ENCODE measurements at places on chromosomes 2 and 18.
A peak's percentile ranks its signal among the peaks of the same experiment; 100 is the strongest.

GRCh38 chr18:14974088-14974487, 226.1 kb downstream of the ANKRD30B start:
- no peak for DNase-seq

- DNase-seq, result no peak
These were observed 6.2 kb upstream of the CHST10 start for GRCh38 chr2:100423631-100424030.

- DNase-seq, result no peak
These were observed 97.7 kb downstream of the SPRED2 start for GRCh38 chr2:65334714-65335113.

- no peak for DNase-seq
These were observed 29.3 kb downstream of the AQP12A start for GRCh38 chr2:240720686-240721595.

DNA sequence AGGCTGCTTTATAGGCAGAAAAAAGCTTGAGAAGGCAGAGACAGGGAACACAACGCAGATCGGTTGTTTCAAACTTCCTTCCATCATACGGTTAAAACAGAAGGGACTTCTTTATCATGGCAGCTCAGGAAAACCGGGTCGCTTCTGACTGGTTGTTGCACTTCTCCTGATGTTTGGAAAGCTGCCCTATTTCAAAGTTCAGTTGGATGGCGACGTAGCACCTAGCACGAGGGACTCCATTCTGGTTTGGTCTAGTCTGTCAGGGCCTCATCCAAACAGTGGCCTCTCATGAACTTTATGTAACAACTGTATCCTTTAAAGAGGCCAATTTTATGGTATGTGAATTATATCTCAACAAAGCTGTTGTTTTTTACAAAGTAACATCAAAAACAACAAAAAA, 210.1 kb upstream of the RAB12 start:
- DNase-seq, result no peak

GRCh38 chr2:163466331-163467250, 269.2 kb downstream of the FIGN start:
- DNase-seq, result no peak

GRCh38 chr2:36569267-36569856, 28.6 kb downstream of the FEZ2 start:
- no peak for DNase-seq

GRCh38 chr18:23237524-23238151, 102.4 kb downstream of the CABLES1 start:
- DNase-seq, result no peak

- no peak for DNase-seq
These were observed 1171.1 kb upstream of the CRIM1 start for GRCh38 chr2:35184471-35184870.

GRCh38 chr18:52888014-52888413, 548.0 kb downstream of the DCC start:
- DNase-seq, result no peak

DNA sequence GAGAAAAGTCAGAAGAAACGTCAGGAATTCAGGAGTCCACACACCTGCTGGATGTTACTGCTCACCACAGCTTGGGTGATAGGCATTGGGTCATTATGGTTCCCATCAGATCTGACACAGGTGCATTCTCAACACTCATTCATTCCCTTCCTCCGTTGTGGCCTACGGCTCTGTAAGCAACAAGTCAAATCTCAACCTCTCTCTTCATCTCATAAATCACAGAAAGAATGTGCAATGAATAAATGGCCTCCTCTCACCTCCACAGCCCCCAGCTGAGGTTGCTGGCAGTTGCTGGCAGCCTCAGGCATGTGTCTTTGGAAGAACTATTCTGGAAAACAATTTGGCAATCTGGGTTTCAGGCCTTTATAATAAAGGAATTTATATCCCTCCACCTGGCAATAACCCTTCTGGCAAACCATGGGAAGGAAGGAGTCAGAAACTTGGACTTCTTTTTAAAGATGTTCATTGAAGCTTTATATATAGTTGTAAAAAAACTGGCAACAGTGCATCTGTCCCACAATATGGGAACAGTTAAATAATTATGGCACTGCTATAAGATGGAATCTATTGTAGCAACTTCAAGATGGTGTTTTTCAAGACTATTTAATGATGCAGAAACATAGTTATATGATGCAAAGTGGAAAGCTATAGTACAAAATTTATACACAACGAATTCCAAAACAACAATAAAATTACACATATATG, 175.4 kb downstream of the ANAPC1 start:
- DNase-seq, result no peak

GRCh38 chr2:100235098-100235497, 87.2 kb downstream of the LONRF2 start:
- no peak for DNase-seq

DNA sequence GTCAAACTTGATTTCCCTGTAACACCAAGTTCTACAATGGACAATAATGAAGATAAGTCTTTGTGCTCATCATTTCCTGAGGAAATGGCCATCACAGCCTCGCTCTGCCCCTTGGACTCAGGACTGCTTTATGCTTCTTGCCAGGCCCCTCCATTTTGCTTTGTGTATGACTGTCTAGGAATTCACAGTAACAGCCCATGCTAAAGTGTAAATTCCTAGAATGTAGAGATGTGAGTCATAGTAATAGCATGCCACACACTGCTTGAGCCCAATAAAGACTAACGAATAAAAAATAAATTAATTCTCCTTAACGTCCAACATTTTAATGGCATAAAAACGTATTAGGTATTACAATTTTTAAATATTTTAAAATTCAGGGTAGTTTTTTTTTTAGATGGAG, 226.5 kb downstream of the PID1 start:
- no peak for DNase-seq

GRCh38 chr2:118667348-118667747, 180.1 kb downstream of the EN1 start:
- DNase-seq, result no peak

GRCh38 chr2:190948671-190949070, 65.3 kb downstream of the STAT1 start:
- no peak for DNase-seq

DNA sequence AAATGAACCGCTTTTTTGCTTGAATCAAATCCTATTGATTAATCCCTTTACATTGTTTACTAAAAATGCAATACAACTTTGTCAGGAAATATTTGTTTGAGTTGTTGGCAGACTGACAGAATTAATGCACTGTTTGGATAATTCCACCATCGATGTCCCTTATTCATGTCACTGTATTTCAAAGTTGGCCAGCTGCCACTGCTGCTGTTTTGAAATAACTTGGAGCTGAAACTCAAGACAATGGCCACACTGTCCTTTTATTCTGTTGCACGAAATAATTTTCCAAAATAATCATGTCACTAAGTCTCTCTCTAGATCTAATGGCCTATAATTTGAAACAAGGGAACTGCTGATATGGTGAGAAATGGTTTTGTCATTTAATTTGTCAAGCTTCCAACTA, 55.2 kb upstream of the PAX3 start:
- DNase-seq, result peak; percentile 17

- no peak for DNase-seq
These were observed 94.0 kb downstream of the MYCN start for GRCh38 chr2:16034151-16034974.

DNA sequence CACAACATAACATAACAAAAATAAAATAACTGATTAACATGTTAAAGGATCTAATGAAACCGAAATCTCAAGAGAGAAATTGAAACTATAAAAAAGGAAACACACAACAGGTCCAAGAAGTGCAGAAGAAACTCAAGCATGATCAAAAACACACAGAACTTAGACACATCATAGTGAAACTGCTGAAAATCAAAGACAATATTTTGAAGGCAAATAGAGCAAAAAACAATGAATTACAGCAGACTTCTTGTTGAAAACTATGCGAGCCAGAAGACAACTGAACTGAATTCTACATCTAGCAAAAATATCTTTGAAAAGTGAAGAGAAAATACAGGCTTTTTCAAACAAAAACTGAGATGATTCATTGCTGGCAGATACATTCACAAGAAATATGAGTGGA, 61.3 kb downstream of the UGP2 start:
- DNase-seq, result no peak

DNA sequence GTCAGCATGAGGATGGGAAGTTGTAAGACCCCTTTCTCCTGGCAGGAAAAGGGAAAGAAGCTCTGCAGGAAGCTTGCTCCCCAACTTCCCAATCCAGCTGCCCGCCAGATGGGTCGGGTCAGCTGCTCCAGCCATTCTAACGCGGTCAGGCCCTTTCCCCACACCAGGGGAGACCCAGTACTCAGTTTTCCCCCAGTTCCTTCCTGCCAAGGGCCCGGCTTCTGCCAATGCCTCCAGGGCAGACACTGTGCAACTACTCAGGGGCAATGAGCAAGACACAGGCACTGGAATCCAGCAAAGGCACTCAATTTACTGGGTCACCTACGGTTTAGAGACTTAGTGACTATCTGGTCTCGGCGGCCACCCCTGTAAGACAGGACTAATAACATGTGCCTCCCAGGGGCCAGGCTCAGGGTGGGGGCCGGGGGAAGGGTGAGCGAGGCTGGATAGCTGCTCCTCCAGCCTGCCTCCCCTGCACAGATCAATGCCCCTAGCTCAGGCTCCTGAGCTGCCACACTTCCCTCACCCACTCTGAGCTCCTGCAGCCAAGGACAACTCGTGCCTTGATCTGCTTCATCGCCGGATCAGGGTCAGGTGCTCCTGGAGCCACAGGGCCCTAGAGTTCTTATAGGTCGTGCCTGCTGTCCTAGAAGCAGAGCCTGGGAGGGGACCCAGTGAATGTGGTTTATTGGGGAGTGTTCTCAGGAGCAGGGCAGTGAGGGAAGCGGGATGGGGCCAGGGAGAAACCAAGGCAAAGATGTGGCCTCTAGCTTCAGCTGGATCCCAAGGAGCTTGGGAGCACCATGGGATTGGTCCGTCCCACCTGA, 171.1 kb downstream of the ZFP36L2 start:
- no peak for DNase-seq

DNA sequence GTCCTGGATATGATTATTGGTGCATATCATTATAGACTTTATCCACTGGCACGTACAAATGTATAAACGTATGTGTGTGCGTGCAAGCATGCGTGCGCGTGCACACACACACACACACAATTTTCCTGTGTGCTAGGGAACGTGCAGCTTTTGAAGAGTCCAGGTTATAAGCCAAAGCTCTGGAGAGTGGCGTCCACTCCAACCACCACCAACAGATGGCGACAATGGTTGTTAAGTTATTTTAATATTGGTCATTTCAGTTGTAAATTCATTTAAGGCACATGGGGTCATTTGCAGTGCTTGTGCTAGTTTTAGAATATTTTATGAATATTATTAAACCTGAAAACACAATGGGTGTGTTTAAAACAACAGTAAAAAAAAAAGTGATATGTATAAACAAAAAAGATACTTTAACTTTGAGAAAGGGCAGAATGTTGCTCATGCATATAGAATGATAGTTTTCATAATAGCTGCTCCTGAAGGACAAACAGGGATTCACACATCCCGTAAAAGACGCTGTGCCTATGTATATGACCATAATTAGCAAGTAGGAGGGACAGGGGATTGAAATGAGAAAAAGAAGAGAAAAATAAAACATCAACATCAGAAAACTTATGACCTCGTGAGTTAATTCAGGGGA, 124.2 kb upstream of the ITGB6 start:
- peak; percentile 86 for DNase-seq

- no peak for DNase-seq
These were observed 124.4 kb upstream of the SETBP1 start for GRCh38 chr18:44556296-44556695.

- no peak for DNase-seq
These were observed 193.8 kb downstream of the PAX3 start for GRCh38 chr2:222105046-222105445.

Data from tibial nerve (tissue), 4 donors.